ENCODE measurements at places on chromosomes 16 and 17. TPM values are rescaled to one million over a fixed set of nuclear protein-coding genes. Genes with fewer than 3 reads are reported as not detected.

SLC47A1 gene
- 10.7 TPM for polyA plus RNA-seq

TPSD1 gene
- not detected for polyA plus RNA-seq

GNGT2 gene
- polyA plus RNA-seq = not detected

KCNG4 gene
- not detected for polyA plus RNA-seq

CLDN6 gene
- polyA plus RNA-seq = not detected

ARL17A gene
- 3.2 TPM for polyA plus RNA-seq

G6PC1 gene
- not detected for polyA plus RNA-seq

PGAP6 gene
- 0.07 TPM for polyA plus RNA-seq

PPP1R1B gene
- polyA plus RNA-seq = 272 TPM

Data from Purkinje cell (primary cell).